ENCODE measurements at places on chromosomes 5 and 9.

- no peak for DNase-seq
Observed at GRCh38 chr9:26954050-26954508, 2.1 kb upstream of the IFT74 start.

DNA sequence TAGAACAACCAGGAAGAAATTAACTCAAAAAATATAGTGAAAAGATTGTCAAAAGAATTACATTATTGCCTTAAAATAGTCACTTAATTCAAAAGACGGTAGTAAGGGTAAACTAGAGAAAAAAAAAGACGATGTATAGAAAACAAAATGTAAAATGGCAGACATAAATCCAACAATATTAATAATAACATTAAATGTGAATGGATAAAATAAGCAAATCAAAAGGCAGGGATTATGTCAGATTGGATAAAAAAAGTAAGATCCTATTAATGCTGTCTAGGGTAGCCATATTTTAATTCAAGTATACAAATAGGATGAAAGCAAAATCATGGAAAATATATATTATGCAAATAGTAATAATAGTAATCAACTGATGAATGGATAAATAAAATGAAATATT is 134.0 kb upstream of the ADCY2 start:
- DNase-seq: no peak

- no peak for DNase-seq
Observed at GRCh38 chr5:139094154-139095131, 103.7 kb downstream of the SIL1 start.

- no peak for DNase-seq
Observed at GRCh38 chr5:131913603-131914002, 31.9 kb downstream of the MEIKIN start.

DNA sequence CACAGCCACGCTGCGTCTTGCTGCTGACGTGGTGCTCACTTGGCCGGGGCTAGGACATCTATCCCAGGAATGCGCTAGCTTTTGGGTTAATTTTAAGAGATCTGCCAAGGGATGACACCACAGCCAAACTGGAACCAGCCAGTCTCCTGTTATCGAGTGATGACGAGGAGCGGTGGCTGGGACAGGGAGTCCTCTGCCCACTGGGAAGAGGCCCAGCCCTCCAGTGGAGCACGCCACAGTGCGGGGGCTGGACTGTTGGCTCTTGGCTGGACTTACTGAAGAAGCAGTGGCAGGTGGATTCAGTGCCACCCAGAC is 55.1 kb upstream of the PHYKPL start:
- DNase-seq: no peak

GRCh38 chr5:82784521-82784920 is 292.7 kb downstream of the TMEM167A start:
- no peak for DNase-seq

- no peak for DNase-seq
Observed at GRCh38 chr9:212297-212696, 2.4 kb upstream of the DOCK8 start.

DNA sequence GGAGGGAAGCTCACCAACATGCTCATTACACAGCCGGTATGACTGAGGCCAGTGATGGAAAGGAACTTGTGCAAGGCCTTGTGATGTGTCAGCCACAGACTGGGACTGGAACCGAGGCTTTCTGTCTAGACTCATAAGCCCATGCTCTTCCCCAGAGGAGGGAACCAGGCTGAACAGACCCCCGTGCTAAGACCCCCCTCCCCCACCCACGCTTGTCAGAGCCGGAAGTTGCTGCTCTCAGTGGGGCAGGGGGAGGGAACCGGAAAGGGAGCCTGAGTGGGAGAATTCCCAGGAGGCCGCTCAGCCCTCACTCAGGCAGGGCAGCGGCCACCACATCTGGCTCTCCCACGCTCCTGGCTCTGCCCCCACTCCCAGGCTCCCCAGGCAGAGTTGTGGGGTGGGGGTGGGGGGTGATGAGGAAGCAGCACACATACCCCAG is 4.1 kb upstream of the PDGFRB start:
- no peak for DNase-seq

GRCh38 chr9:13929013-13929412 is 384.9 kb downstream of the NFIB start:
- DNase-seq: no peak

- no peak for DNase-seq
Observed at GRCh38 chr9:120257483-120257882, 322.5 kb downstream of the CDK5RAP2 start.

GRCh38 chr5:130571076-130571475 is 594.0 kb downstream of the HINT1 start:
- DNase-seq: no peak
